ENCODE measurements at places on chromosomes 16 and 17.

GRCh38 chr16:4847774-4848587, 700 bp downstream of the UBN1 start:
- H3K36me3 ChIP-seq = no peaks in the 10 kb centered on the region
- H3K4me1 ChIP-seq = peaks cover 5% of the 10 kb centered on the region
- peak overlapping the region; percentile 90 for H3K27ac ChIP-seq
- peak overlapping the region; percentile 74 for H3K4me3 ChIP-seq

- H3K27ac ChIP-seq = peak overlapping the region; percentile 49
- ATAC-seq = peak; percentile 34
- H3K4me1 ChIP-seq = peaks cover 10% of the 10 kb centered on the region
- peaks cover 86% of the 10 kb centered on the region for H3K27me3 ChIP-seq
Measured at GRCh38 chr17:35486920-35487732, 38.6 kb upstream of the SLFN13 start.

DNA sequence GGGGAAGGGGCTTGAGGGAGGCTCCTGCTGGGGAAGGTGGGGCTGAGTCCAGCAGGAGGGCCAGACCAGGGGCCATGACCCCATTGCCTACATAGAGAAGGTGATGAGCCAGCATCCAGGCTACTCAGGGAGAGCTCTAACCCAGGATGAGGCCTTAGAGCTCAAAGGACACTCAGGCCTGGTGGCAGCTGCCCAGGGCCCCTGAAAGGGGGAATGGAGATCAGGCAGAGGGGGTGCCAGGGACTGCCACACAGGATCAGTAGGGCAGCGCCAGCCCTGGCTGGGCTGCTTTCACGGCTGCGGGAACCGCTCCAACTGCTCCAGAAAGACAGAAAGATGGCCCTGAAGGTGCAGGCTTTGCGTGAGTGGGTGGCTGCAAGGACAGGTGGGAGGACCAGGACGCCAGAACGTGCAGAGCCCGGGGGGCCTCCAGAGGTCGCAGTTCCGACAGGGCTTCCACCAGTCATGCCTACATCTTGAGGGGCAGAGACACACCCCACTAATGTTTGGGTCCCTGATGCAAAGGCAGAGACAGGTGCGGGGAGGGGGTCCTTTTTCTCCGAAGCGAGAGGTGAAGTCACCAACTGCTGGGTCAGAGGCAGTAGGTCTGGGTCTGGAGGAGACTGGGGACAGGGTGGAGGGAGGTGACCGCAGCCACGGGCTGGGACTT, 882 bp upstream of the ATP6V0C start:
- peak overlapping the region; percentile 82 for H3K4me3 ChIP-seq
- H3K36me3 ChIP-seq = no peaks in the 10 kb centered on the region
- no peaks in the 10 kb centered on the region for H3K27me3 ChIP-seq
- H3K27ac ChIP-seq = peak overlapping the region; percentile 94
- ATAC-seq = no peak

DNA sequence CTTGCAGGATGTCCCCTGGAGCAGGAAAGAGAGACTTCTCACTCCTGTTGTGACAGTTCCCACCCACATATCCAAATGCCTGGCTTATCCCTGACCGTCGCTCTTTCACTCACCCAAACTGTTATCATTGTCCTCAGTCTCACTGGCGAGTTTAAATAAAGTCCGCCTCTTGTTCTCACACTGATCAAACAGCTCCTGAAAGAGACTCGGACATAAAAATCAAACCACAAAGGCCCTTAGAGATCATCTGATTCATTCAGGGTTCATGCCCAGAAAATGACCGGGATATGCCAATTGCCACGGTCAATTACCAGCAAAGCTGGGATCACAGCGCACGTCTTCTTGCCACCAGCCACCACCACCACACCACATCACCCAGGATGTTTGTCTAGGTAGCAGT, 19.9 kb downstream of the GGA3 start:
- H3K4me1 ChIP-seq = peaks cover 15% of the 10 kb centered on the region
- H3K27ac ChIP-seq = no peak overlapping the region
- no peaks in the 10 kb centered on the region for H3K27me3 ChIP-seq
- no peak overlapping the region for H3K4me3 ChIP-seq
- peaks cover 100% of the 10 kb centered on the region for H3K36me3 ChIP-seq

DNA sequence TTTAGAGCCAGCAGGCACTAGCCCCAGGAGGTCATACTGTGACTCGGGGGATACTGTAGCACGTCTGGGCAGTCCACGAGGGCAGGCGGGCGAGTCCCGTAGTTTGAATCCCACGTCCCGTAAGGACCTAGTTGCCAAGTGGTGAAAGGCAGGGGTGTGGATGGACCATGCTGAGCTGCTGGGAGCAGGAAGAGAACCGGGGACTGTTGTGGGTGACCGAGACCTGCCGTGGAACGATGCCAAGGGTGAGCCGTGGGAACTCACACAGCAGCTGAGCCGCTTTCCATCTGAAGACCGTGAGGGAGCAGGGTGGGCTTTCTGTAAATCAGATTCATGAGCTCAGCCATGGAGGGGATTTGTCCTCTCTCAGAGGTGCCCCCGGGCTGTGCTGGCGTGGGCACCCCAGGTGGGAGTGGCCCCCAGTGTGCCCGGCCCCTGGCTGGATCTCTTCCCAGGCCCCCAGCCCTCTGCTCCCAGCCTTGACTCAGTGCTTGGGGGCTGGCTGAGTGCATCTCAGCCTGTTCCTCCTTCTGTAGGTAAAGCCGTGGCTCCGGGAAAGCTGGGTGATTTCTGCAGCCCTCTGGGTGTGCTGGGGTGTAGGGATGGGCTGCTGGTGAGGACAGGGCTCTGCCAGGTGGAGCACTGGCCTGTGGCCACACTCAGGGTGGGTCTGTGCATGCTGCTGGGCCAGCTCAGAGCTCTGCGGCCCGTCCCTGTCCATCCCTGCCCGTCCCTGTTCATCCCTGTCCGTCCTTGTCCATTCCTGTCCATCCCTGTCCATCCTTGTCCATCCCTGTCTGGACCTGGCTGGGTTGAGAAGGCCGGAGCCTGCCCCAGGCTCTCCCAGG, 13.6 kb downstream of the ASPSCR1 start:
- H3K4me3 ChIP-seq = peak overlapping the region; percentile 27
- peaks cover 16% of the 10 kb centered on the region for H3K4me1 ChIP-seq
- peak overlapping the region; percentile 66 for H3K27ac ChIP-seq

DNA sequence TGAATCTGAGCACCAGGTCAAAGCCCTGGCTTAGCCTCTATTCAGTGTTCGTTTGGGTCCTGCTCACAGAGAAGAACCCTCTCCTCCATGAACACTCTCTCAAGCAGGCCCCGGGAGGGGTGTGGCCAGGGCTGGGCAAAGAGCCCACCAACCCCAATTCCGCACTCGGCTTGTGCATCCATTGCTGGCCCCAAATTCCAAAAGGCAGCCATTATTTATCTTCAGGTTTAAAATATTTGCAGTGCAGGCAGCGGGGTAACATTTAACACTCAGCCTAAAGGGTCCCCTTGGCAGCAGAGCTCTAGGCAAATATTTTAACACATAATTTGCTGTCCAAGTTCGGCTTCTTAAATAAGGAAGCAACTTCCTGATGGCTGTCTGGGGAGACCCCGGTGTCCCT, 115.7 kb downstream of the ZNF423 start:
- H3K4me1 ChIP-seq = peaks cover 5% of the 10 kb centered on the region
- H3K27me3 ChIP-seq = no peaks in the 10 kb centered on the region
- no peak for ATAC-seq

- H3K27ac ChIP-seq = no peak overlapping the region
- no peaks in the 10 kb centered on the region for H3K36me3 ChIP-seq
- no peak overlapping the region for H3K4me3 ChIP-seq
- no peaks in the 10 kb centered on the region for H3K4me1 ChIP-seq
- H3K27me3 ChIP-seq = no peaks in the 10 kb centered on the region
- no peak for ATAC-seq
Measured at GRCh38 chr16:57756424-57757325, 21.1 kb downstream of the KATNB1 start.

DNA sequence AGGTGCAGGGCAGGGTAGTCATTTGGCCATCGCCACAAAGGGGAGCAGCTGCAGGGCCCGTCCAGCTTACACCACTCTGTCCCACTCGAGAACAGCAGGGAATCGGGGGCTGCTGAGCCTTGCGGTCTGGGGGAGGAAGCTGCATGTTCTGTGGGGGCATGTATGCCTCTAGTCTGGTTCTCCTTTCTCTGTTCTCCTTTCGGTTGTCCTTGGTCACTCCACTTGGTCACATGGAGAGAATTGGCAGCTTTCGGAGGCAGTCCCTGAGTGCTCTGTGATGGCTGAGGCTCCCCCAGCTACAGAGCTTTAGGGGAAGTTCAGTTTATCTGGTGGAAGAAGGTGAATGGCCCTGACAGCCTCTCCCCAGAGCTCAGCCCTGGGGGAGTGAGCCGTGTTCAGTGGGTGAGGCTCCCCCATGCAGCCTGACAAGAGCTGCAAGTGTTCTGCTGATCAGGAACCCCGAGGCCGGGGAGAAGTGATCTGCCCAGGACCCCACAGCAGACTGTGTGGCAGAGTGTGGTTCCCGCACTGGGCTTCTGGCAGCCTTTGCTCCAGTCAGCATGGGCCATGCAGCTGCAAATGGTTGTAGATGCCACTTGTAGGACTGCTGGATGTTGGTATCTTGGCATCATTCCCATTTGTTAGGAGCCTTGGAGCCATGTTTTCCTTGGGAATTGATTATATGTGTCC, 22.3 kb upstream of the SMPD3 start:
- no peaks in the 10 kb centered on the region for H3K27me3 ChIP-seq
- peak; percentile 70 for ATAC-seq
- no peaks in the 10 kb centered on the region for H3K36me3 ChIP-seq
- H3K4me1 ChIP-seq = peaks cover 9% of the 10 kb centered on the region
- peak overlapping the region; percentile 14 for H3K27ac ChIP-seq

DNA sequence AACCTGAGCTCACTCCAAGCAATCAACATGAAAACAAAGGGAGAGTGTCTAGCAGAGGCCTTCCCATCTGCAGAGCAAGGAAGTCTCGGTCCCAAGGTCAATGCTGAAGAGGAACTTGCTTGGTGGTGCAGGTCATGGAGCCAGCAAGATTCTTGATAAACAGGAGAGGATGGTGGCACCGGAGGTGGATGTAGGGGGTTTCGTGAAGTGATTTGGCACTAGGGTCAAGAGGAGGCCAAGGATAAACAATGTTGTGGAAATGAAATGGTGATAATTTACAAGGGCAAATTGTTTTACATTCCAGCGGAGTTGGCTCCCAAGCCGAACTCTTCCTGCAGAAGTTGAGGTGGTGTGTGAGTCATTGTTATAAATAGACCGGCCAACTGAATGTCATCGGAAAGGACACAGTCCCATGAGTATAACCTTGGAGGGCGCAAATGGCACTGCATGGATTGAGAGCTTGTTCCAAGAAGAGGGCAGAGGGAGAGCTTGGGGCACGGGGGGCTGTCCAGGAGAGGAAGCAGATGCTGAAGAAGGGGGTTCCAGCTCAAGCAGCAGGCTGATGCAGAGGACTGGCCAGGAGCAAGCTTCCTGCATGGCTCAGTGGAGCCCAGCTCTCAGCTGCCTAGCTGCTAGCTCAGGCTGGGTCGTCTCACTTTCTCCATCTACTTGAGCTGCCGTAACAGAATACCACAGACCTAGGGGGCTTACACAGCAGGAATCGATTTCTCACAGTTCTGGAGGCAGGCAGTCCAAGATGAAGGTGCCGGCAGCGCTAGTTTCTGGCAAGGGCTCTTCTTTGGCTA, 136.6 kb downstream of the COPRS start:
- no peak overlapping the region for H3K4me3 ChIP-seq
- peaks cover 40% of the 10 kb centered on the region for H3K4me1 ChIP-seq

- peaks cover 10% of the 10 kb centered on the region for H3K27me3 ChIP-seq
- peak; percentile 43 for ATAC-seq
- H3K36me3 ChIP-seq = no peaks in the 10 kb centered on the region
- no peaks in the 10 kb centered on the region for H3K4me1 ChIP-seq
- H3K27ac ChIP-seq = no peak overlapping the region
Measured at GRCh38 chr17:44636562-44636961, 19.7 kb upstream of the MEIOC start.

GRCh38 chr17:15271741-15272140, 6.6 kb upstream of the PMP22 start:
- H3K4me1 ChIP-seq = peaks cover 29% of the 10 kb centered on the region
- ATAC-seq = peak; percentile 21
- no peaks in the 10 kb centered on the region for H3K36me3 ChIP-seq
- peak overlapping the region; percentile 37 for H3K27ac ChIP-seq
- no peaks in the 10 kb centered on the region for H3K27me3 ChIP-seq

DNA sequence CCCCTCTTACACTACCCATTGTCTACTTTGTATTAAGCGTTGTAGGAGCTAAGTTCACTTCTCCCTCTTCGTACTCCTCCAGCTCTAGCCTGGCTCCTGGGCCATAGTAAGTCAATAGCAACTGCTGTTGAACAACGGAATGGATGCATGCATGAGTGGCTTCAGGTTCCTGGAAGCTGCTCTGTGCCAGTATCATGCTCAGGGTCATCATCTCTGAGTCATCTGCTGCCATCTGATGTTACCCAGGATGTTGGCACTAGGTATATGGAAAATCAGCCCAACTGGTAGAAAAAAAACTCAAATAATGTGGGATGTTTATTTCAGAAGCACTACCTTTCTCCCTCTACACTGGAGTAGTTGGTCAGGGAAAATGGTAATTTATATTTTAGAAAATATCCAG, 536.8 kb downstream of the NPIPA7 start:
- no peak overlapping the region for H3K27ac ChIP-seq
- H3K4me3 ChIP-seq = no peak overlapping the region
- no peaks in the 10 kb centered on the region for H3K36me3 ChIP-seq

DNA sequence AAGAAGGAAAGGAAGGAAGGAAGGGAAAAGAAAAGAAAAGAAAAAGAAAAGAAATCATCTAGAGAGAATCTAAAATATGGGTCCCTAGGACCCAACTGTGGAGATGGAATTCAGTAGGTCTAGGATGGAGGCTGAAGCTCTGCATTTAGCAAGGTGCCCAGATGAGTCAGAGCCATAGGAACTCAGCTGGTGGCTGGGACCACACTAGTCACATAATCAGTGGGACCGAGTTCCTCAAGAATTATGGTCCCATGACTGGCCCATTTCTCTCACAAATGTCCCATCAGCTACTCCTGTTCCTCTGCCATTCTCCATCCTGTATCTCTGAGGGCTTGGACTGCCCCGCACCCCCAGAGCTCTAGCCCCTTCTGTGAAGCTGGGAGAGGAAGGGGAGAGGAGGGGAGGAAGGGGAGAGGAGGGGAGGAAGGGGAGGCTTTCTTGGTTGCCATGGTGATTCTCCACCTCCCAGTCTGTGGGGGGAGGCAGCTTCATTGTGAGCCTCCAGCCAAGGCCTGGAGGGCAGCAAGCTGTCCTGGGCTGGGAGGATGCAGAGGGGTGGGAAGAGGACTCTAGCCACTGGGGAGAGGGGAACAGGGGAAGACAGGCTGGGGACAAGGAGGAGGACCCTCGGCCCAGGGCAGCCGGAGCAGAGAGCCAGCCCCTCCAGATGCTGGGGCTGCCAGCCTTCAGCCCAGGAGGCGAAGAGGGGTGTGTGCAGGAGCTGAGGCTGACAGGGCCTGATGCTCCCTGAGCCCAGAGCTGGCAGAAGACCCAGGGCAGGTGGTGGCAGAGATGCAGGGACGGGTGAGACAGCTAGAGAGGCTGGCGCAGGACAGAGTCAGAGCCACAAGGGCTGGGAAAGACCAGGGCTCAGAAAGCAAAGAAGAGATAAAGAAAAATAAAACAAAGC, 37.8 kb upstream of the LHX1 start:
- no peak overlapping the region for H3K27ac ChIP-seq
- ATAC-seq = no peak
- no peaks in the 10 kb centered on the region for H3K36me3 ChIP-seq
- H3K4me1 ChIP-seq = no peaks in the 10 kb centered on the region

- no peaks in the 10 kb centered on the region for H3K4me1 ChIP-seq
- H3K27me3 ChIP-seq = peaks cover 84% of the 10 kb centered on the region
- no peak overlapping the region for H3K4me3 ChIP-seq
Measured at GRCh38 chr16:89061086-89061485, 32.6 kb upstream of the ACSF3 start.

- peaks cover 13% of the 10 kb centered on the region for H3K4me1 ChIP-seq
- no peak overlapping the region for H3K4me3 ChIP-seq
- no peak overlapping the region for H3K27ac ChIP-seq
- H3K36me3 ChIP-seq = peaks cover 20% of the 10 kb centered on the region
- no peak for ATAC-seq
- no peaks in the 10 kb centered on the region for H3K27me3 ChIP-seq
Measured at GRCh38 chr17:12078791-12079190, 58.1 kb downstream of the MAP2K4 start.
